ENCODE measurements at places on chromosomes 11 and 22. TPM values are rescaled to one million over a fixed set of nuclear protein-coding genes. Genes with fewer than 3 reads are reported as not detected.
A peak's percentile ranks its signal among the peaks of the same experiment; 100 is the strongest.

DNA sequence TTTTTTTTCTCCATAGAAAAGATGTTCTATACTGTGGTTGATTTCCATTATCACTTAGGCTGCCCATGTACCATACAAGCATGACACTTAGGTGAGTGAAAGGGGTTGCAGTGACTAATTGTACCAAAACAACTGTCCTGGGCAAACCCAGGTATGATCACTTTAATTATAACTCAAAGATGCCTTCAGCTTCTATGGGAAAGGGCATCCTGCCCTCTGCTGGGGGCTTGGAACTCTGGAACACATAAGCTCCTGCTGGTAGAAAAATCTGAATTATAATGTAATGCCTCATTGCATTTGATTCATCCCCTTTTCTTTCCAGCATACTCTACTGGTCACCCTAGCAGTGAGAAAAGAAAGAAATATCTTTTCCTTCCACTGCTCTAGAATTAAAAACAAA lies 206.3 kb downstream of the DDX10 start:
- H3K4me3 ChIP-seq = no peak overlapping the region
- H3K27ac ChIP-seq = no peak overlapping the region
- H3K4me1 ChIP-seq = no peaks in the 10 kb centered on the region
- DNase-seq = no peak

The TP53AIP1 gene
- 11.0 TPM for total RNA-seq

- H3K27ac ChIP-seq = no peak overlapping the region
- no peaks in the 10 kb centered on the region for H3K27me3 ChIP-seq
- H3K4me3 ChIP-seq = no peak overlapping the region
- H3K4me1 ChIP-seq = peaks cover 6% of the 10 kb centered on the region
Observed at GRCh38 chr11:13445588-13445987, 17.4 kb downstream of the BTBD10 start.

- H3K27ac ChIP-seq = no peak overlapping the region
- H3K4me3 ChIP-seq = no peak overlapping the region
- H3K4me1 ChIP-seq = peaks cover 54% of the 10 kb centered on the region
- no peak for DNase-seq
- H3K36me3 ChIP-seq = no peaks in the 10 kb centered on the region
- no peaks in the 10 kb centered on the region for H3K27me3 ChIP-seq
Observed at GRCh38 chr11:35798983-35799382, 136.4 kb downstream of the TRIM44 start.

DNA sequence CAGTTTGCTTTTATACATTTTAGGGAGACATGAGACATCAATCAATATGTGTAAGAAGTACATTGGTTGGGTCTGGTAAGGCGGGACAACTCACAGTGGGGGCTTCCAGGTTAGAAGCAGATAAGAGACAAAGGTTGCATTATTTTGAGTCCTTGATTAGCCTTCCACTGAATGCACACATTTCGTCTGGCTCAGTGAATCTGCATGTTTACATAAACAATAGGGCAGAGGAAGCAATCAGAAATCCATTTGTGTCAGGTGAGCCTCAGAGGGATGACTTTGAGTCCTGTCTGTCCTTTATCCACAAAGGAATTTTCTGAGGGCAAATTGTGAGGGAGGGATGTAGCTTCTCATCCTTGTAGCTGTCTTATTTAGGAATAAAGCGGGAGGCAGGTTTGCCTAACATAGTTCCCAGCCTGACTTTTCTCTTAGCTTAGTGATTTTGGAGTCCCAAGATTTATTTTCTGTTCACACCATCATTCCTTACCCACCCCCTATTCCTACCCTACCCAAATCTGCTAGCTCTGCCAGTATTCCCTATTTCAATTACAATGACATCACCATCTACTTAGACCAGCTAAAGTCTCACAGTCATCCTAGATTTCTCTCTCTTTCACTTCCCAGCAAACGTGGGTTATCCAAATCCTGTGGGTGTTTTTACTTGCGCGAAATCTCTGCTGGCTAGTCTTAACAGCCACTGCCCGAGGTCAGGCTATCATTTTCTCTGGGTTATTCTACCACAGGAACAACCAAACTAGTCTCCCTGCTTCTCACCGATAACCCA lies 2.9 kb downstream of the SC5D start:
- H3K4me3 ChIP-seq = no peak overlapping the region
- H3K36me3 ChIP-seq = no peaks in the 10 kb centered on the region
- DNase-seq = no peak
- H3K4me1 ChIP-seq = peaks cover 6% of the 10 kb centered on the region

The KIRREL3 gene
- 0.19 TPM for total RNA-seq

GRCh38 chr11:69492201-69492991 lies 10.9 kb downstream of the LINC01488 start:
- no peak overlapping the region for H3K27ac ChIP-seq
- peaks cover 15% of the 10 kb centered on the region for H3K4me1 ChIP-seq
- H3K4me3 ChIP-seq = no peak overlapping the region

GRCh38 chr22:17060126-17060525 lies 24.7 kb upstream of the IL17RA start:
- no peaks in the 10 kb centered on the region for H3K4me1 ChIP-seq
- no peak for DNase-seq
- no peak overlapping the region for H3K27ac ChIP-seq
- no peaks in the 10 kb centered on the region for H3K36me3 ChIP-seq
- H3K4me3 ChIP-seq = no peak overlapping the region
- no peaks in the 10 kb centered on the region for H3K27me3 ChIP-seq

DNA sequence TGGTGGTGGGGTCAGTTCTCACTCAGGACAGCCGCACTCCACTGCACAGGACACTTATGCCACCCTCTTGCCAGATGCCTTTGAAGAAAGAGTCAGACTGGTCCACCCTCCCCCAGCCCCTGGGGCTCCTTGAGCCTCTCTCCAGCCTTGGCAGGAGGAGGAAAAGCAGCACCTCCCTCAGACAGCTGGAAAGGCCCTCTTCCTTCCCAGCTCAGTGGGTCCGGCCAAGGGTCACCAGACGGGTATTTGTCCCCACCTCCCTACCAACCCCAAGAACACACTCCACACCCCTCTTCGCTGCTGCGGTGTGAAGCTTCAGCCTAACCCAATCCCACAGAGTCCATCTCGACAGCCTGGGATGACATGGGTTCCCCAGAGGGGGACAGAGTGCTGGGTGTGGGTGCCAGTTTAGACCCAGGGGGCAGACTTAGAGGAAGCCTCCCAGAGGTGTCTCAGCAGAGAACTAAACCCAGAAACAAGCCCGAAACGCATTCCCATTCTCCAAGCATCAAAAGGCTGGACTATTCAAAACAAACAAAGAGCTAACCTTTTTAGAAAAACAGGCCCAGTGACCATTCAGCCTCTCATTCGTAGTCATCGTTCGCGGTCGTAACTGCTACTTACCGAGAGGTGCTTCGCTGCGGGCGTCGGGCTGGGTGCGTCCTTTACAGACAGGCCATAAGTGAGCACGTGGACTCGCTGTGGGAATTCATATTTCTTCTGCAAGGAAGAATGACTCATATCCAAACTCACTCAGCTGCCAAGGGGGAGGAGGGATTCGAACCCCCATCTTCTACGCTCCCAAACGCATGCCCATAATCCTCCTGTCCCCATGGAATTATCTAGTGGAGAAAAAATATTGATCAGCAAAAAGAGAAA lies 57.5 kb upstream of the ANO1 start:
- DNase-seq = no peak
- H3K36me3 ChIP-seq = no peaks in the 10 kb centered on the region
- H3K4me3 ChIP-seq = no peak overlapping the region

- no peaks in the 10 kb centered on the region for H3K27me3 ChIP-seq
- DNase-seq = no peak
Observed at GRCh38 chr11:33040033-33040861, 875 bp downstream of the TCP11L1 start.

- no peak for DNase-seq
- peaks cover 67% of the 10 kb centered on the region for H3K36me3 ChIP-seq
- no peaks in the 10 kb centered on the region for H3K27me3 ChIP-seq
- no peak overlapping the region for H3K27ac ChIP-seq
- H3K4me3 ChIP-seq = no peak overlapping the region
Observed at GRCh38 chr22:31816750-31817149, 62.9 kb downstream of the DEPDC5 start.

The BTBD18 gene
- not detected for total RNA-seq

- H3K27ac ChIP-seq = peak within 1 kb of the TSS; percentile 68
- peak within 1 kb of the TSS; percentile 62 for H3K4me3 ChIP-seq
- no peaks in the 10 kb centered on the region for H3K36me3 ChIP-seq
- H3K4me1 ChIP-seq = peaks cover 21% of the 10 kb centered on the region
Observed at GRCh38 chr11:64996710-64997380, at the start of gene BATF2. Gene BATF2 (minus strand): TSS chr11:64996971. CDS start chr11:64996914, 57 bp downstream.

DNA sequence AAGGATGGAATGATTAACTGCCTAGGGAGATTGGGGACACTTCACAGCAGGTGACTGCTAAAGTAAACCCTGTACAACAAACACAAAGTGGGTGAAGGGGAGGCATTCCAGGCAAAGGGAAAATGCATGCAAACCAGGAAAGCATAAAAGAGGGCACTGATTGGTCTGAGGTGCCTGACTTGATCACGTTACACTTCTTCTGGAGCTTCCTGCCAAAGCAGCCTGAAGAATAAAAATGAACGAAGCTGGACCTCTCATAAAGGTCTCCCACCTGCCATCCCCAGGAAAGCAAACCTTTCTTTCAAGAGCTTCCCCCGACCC lies 46.7 kb upstream of the SCUBE2 start:
- peak overlapping the region; percentile 79 for H3K27ac ChIP-seq
- peaks cover 7% of the 10 kb centered on the region for H3K4me1 ChIP-seq
- no peaks in the 10 kb centered on the region for H3K27me3 ChIP-seq
- peaks cover 47% of the 10 kb centered on the region for H3K36me3 ChIP-seq
- DNase-seq = no peak

- H3K4me1 ChIP-seq = no peaks in the 10 kb centered on the region
- no peak for DNase-seq
- H3K4me3 ChIP-seq = no peak overlapping the region
- no peak overlapping the region for H3K27ac ChIP-seq
- no peaks in the 10 kb centered on the region for H3K27me3 ChIP-seq
- no peaks in the 10 kb centered on the region for H3K36me3 ChIP-seq
Observed at GRCh38 chr11:16412525-16413172, 56.3 kb upstream of the SOX6 start.

DNA sequence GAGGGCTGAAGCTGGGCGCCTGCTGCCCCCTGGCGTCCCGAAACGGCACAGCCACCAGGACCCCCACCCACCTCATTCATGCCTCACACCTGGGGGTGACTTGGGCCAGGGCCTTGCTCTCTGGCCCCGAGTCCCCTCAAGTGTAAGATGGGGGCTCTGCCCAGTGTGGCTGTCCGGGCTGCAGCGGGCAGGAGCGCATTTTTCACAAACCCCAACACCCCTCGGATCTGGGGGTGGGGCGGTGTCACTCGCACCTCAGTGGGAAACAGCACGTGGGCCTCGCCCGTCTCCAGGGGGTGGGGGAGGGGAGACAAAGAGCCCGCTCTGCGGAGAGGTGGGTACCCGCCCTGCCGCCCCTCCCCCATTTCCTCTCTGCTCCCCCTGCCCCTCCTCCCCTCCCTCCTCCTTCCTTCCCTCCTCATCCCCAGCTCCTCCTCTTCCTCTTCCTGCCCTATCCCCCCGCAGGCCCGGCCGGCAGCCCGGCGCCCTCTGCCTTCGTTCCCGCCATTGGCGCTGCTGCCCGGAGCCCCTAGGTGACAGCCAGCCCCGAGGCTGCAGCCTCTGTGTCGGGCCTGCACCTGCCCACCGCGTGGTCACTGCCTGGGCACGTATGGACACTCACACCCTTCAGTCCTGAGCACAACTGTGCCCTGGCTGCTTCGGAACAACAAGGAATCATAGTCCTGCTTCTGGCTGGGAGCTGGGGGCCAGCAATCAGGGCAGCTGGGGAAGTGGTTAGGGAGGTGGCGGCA lies 6.8 kb upstream of the CDKN1C start:
- peaks cover 43% of the 10 kb centered on the region for H3K4me1 ChIP-seq
- H3K27ac ChIP-seq = peak overlapping the region; percentile 71
- no peaks in the 10 kb centered on the region for H3K36me3 ChIP-seq
- H3K27me3 ChIP-seq = no peaks in the 10 kb centered on the region

- no peaks in the 10 kb centered on the region for H3K27me3 ChIP-seq
- H3K36me3 ChIP-seq = no peaks in the 10 kb centered on the region
- peaks cover 22% of the 10 kb centered on the region for H3K4me1 ChIP-seq
- no peak overlapping the region for H3K27ac ChIP-seq
- H3K4me3 ChIP-seq = no peak overlapping the region
Observed at GRCh38 chr11:86632499-86633269, 39.7 kb downstream of the ME3 start.
